SK-MEL-5 (cell line): ENCODE measurements at places on chromosomes 16 and 17. TPM values are rescaled to one million over a fixed set of nuclear protein-coding genes. Genes with fewer than 3 reads are reported as not detected.

DNA sequence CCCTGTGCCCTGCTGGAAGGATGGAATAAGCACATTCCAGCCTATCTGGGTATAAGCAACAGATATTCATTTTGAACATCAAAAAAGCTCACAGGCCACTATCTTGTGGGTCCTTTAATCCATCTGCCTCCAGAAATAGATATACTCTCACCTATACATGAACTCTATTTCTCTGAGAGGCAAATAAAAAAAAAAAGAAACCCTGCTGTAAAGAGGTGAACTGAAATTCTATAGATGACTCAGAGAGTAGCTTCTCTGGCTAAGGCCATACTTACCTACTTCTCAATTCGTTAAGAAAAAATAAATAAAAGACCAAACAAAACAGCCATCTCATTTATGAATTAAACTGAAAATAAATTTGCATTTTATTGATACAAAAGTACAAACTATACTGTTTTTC is 86.3 kb downstream of the DYNLRB2 start:
- DNase-seq, result no peak

The TBC1D3C gene
- not detected in 2 replicates for total RNA-seq

- DNase-seq, result no peak
These were observed 326.0 kb upstream of the C16orf82 start for GRCh38 chr16:26740771-26741170.

DNA sequence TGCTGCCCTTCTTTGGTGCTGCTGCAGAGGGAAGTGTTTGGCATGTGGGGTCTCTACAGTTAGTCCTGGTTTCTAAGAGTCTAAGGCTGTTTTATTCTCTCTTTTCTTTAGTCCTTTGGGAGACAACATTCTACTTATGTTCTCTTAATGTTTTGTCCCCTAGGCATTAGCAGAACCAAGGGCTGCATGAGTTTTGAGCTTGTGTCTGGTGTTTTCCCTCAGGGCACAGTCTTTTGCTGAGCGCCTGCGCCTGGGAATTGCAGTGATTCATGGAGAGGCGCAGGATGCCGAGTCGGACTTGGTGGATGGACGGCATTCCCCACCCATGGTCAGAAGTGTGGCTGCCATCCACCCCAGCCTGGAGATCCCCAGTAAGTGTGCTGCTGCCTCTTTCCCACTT is 41.1 kb upstream of the SLC5A10 start:
- no peak for DNase-seq

The SULT1A2 gene
- not detected in 2 replicates for total RNA-seq

The CDH13 gene
- not detected in 2 replicates for total RNA-seq

The SF3B3 gene
- total RNA-seq, result 187 and 191 TPM in 2 replicates

DNA sequence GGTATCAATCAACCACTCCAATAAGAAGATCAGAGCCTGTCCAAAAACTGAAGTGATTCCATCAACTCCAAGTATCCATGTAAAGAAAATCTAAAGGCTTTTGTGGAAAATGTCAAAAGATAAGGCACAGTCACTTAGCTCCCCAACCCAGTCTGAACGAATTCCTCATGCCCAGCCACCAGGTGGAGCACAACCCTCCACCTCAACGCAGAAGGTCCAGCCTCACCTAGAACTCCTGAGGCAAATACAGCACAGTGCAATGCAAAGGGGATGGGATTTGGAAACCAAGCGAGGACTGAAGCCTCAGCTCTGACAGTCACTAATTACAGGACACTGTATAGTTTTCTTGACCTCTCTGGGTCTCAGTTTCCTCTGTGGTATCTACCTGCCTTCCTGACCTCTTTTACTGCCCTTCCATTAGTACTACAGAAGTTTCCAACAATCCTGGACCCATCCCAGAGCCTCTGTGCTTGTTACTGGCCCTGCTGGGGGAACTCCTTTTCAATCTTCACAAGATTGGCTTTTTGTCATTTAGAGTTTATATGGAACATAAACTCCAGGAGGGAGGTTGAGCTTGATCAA is 2.0 kb downstream of the NCBP3 start:
- DNase-seq, result peak; percentile 58

DNA sequence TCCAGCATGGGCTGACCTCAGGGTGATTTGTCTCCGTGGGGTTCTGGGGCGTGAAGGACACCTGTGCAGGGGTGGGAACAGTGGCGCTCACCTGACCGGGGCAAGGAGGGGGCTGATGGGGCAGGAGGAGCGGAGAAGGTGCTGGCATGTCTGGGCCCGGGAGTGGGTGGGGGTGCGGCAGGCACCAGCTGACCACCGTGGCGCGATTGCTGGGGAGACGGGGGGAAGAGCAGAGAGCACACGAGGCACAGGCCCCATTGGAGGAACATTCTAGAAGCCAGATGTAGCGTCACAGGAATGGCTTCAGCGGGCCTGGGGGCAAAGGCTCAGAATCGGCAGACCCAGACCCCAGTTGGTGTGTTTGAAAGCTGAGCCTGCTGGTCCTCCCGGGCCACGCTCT is 12.1 kb downstream of the CACNA1H start:
- DNase-seq, result no peak

GRCh38 chr17:39166437-39167335 is 725 bp upstream of the ARL5C start:
- no peak for DNase-seq

- no peak for DNase-seq
These were observed 35.2 kb upstream of the SMIM36 start for GRCh38 chr17:55546481-55546880.

The USP43 gene
- total RNA-seq, result 0.29 and 0.63 TPM in 2 replicates

DNA sequence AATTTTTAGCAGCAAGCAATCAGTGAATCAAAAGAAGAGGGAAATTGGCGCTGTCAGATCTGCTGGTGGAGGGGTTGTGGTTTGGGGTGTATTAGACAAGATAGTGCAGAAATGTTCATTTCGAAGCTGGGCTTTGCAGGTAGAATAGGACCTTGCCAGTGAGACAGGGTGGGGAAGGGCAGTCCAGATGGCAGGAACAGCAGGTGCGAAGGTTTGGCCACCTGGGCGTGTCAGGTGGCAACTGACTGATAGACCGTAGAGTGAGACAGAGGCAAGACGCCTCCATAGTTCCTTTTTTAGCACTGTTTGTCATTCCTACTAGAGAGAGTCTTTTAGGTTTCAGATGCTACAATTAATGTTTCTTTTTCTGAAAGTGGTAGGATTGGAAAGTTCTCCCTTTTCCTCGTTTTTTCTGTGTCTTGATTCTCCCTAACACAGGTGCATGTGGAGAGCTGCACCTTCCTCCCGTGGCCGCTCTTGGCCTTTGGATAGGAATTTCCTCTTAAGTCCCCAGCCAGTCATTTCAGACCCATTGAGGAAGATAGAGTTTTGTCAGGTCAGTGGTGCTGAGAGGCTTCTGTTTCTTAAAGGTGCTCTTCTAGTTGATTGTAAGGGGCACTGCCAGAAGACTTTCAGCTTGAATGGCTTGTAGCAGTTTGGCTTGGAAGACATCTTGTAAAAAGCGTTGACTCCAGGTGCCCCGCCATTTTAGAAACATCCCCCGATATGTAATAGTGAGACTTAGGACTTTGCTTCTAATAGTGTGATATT is 315.6 kb downstream of the SNX29 start:
- DNase-seq, result no peak
